ENCODE measurements at places on chromosomes 2 and 18. TPM values are rescaled to one million over a fixed set of nuclear protein-coding genes. Genes with fewer than 3 reads are reported as not detected.

Gene MATN3
- not detected for polyA plus RNA-seq

DNA sequence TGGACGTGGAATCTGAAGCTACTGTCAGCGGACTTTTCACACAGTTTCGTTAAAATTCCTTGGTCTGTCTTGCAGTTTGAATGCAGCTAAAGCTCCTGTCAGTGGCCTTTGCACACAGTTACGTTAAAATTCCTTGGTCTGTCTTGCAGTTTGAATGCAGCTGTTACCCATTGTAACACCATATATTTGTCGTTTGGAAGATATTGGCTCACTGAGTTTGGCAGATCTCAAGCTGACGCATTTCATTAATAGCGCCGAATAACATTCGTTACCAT is 1.0 kb downstream of the LIMS1 start:
- no peak for DNase-seq

Gene KRTCAP3
- 1.4 TPM for polyA plus RNA-seq

GRCh38 chr2:112229348-112229747 is 25.5 kb downstream of the ZC3H8 start:
- DNase-seq, result no peak

DNA sequence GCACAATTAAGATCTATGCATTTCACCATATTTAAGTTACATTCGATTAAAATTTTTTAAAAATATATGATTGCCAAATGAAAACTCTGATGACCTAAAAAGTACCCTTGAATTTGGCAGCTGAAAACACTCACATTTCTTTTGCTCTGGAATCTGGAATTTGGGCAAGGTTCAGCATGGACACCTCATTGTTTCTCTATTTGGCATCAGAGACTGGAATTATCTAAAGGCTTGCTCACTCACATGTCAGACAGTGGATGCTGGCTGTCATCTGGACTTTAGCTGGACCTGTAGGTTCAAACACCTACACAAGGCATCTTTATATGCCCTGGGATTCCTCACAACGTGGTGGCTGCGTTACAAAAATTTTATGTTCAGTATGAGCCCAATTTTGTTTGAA is 16.1 kb downstream of the MBOAT2 start:
- DNase-seq, result no peak

DNA sequence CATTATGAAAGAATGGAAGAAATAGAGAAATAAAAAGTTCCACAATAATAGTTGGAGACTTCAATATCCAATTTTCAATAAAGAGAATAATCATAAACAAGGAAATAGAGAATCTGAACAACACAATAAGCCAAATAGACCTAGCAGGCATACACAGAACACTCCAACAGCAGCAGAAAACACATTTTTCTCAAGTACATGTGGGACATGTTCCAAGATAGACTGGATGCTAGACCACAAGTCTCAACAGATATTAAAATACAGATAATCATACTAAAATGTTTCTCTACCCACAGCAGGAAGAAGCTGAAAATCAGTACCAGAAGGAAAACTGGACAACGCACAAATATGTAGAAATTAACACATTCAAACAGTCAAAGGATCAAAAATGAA is 113.9 kb downstream of the USP34 start:
- DNase-seq, result no peak

GRCh38 chr2:202449344-202449743 is 73.2 kb downstream of the BMPR2 start:
- DNase-seq, result no peak

Gene CAPG
- 90.4 TPM for polyA plus RNA-seq

DNA sequence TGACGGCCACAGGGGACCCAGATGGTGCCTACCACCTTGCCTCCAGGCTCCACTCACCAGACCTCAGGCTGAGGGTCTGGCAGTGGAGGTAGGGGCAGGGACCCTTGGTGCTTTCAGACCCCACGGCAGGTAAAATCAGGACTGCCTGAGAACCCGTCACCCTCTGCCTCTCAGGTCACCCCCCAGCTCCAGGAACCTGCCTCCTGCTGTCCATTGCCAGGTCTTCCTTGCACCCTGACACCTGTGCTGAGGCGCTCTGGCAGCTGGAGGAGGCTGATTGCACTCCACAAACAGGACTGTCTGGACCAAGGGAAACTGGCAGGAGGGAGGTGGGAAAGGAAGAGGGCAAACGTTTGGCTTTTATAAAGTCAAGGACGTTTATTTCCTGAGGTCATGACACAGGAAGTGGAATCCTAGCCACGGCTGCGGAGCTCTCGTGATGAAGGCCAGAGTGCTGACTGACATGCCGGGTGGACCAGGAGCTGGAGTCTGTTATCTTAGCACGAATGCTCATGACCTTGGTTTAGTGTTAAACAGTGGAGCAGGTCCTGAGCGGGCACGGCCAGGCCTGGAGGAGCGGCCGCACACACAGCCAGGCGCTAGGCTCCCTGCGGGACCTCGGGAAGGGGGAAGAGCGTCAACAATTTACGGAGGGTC is 40.5 kb downstream of the ANO7 start:
- no peak for DNase-seq

DNA sequence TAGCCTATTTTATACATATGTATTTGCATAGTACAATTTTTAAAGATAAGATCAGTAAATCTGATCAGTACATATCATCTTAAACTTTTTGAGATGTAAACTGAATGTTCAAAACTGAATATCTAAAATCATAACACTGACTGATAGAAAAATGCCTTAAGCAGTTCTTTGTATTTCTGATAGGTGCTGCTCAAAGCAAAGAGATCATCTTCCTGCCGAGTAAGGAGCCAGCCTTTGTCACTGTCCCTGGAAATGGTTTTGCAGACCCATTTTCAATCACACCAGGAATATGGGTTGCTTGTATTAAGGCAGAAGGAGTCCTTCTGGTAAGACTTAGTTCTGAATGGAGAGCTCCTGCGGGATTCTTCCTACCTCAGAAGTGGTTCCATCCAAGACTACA is 135.0 kb downstream of the LAMA3 start:
- DNase-seq, result no peak

DNA sequence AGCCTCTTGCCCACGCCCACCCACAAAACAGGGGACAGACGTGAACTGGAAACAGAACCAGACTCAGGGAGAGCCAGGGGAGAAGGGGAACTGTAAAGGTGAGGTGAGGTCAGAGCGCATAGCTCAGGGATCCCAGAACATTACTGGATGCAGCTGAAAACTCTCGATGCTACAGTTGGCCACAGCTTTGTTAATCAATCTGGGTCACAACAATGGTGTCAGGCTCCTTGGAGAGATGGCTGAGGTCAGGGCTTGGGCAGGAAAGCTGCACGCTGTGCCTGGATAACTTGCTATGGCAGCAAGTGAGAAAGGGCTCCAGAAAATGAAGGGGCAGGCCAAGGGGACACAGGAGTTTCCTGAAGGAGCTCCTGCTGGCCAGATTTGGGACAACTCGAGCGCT is 263.3 kb downstream of the TFCP2L1 start:
- no peak for DNase-seq

DNA sequence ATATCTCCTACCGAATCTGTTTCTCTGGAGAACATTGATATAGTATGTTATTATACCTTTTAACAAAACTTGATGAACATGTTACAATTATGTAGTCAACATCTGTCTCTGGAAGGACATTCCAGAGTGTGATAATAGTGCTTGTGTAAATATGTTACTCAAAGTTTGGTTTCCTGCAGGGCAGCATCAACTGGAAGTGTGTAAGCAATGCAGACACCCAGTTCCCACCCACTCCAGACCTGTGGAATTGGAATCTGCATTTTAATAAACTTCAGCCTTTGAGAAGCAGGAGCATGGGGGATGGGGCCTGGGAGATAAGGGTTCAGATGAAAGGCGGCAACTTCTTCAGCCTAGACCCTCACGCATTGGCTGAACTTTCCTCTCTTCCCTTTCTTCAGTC is 398.9 kb downstream of the RND3 start:
- DNase-seq, result no peak

DNA sequence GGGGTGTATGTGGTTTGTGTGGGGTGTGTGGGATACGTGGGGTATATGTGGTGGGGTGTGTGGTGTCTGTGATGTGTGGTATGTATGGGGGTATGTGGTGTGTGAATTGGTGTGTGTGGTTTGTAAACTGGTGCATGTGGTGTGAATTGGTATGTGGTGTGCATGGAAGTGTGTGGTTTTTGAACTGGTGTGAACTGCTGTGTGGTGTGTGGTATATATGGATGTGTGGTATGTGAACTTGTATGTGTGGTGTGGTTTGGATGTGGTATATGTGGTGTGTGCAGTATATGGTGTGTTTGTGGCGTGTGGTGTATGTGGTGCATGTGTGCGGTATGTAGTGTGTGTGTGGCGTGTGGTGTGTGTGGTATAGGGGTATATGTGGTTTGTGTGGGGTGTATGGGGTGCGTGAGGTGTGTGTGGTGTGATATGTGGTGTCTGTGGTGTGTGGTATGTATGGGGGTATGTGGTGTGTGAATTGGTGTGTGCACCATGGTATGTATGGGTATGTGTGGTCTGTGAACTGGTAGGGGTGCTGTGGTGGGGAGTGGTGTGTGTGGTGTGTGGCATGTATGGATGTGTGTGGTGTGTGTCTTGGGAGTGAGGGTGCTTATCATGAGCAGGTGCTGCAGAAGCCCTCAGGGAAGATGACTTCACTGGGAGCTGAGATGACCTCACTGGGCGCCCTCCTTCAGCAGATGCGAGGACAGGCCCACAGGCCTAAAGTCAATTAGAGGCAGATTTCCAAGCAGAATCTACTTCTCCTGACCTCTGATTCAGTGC is 209.6 kb upstream of the TNP1 start:
- DNase-seq, result no peak

- no peak for DNase-seq
These were observed 180.2 kb upstream of the DOK6 start for GRCh38 chr18:69220529-69220928.

DNA sequence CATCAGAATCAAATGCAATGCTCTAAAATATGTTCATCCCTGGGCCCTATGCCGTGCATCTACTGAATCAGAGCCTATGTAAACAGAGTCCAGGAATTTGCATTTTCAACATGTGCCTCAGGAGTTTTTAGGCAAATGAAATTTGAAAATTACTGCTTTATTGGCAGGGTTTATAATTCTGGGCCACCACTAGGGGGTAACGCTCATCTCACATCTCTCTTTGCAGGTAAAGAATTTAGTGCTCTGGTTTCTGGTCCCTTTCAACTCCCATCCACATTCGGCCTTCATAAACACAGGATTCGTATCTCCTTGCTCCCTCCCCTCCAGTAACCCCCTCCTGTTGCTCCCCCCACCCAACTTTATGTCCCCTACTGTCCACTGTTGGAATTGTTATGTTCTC is 49.3 kb downstream of the LYPD6B start:
- DNase-seq, result no peak

Gene DCDC2C
- not detected for polyA plus RNA-seq

Gene RGPD3
- polyA plus RNA-seq, result not detected

Gene GPAT2
- 1.2 TPM for polyA plus RNA-seq

Gene NTSR2
- not detected for polyA plus RNA-seq

Gene KLHL30
- polyA plus RNA-seq, result not detected

GRCh38 chr18:21896732-21897336 is 156.2 kb downstream of the MIB1 start:
- peak; percentile 16 for DNase-seq

Gene FBXO48
- polyA plus RNA-seq, result 0.69 TPM

DNA sequence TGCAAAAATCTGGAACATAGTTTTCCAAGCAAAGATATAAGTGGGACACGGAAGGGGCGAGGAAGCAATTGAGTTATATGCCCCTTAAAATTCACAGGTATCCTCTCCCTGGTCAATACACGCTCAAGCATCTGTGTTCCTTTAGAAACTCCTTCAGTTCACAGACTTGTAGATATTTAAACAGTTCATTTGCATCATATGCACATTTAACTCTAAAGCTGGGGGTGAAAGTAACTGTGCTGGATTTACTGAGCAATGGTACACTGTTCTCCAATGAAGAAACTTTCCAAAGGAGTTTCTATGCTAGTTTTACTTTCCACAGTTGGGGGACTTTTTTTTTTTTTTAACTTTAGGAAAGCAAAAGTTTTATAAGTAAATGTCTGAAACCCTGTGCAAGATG is 293.0 kb upstream of the TNP1 start:
- DNase-seq, result no peak

GRCh38 chr2:177243476-177243875 is 21.1 kb downstream of the NFE2L2 start:
- no peak for DNase-seq

DNA sequence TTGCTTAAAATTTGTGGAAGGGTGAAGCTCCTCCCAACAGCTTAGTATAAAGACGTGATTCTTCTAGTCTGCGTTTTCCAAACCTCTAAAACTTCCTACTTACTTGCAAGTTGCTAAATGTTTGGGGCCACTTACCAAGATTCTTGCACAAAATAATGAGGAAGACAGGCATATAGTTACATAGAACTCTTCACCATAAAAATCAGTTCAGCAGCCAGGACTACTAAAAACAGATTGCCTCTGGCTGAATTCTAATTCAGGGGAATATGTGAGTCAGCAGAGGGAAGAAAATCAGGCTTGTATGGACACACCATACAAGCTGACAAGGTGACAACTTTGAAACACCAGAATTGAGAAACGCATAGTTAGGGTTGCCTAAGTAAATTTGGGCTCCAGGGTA is 2.8 kb upstream of the PEX13 start:
- DNase-seq, result no peak

DNA sequence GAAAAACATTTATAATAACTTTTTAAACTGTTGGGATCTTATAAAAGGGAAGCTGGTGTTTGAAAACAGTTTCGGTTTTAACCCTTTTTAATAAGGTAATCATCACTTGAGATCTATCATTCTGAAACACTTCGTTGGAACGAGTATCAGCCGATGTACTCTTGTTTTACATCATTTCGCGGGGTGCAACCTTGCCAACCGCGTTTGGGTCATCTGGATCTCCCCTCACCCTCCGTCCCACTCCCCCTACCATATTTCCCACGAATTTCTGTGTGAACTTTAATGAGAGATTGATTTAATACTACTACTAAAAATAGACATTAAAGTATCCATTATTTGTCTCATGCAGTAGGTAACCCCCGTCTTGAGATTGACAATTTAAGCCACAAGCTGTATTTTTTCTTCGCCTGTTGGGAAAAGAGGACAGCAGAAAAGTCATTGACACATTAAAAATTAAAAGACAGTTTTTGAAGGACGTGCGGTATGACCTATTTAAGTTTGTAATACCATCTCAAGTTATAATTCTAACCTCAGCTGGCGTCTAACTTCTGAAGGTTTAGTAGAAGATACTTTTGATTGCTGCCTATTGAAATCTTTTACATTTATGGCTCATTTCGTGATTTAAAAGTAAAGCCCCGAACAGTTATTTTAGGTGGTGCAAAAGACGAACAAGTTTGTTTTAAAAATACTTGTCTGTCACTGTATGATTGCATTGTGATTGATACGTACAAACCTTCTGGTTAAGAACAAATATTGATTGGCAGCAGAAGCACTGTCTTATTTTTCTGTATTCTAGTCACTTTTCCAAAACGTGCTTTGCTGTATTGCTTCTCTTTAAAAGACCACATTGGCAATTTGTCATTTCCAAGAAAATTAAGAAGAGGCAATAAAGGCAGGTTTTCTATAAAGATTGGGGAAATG is 1.5 kb downstream of the CREB1 start:
- DNase-seq, result no peak

DNA sequence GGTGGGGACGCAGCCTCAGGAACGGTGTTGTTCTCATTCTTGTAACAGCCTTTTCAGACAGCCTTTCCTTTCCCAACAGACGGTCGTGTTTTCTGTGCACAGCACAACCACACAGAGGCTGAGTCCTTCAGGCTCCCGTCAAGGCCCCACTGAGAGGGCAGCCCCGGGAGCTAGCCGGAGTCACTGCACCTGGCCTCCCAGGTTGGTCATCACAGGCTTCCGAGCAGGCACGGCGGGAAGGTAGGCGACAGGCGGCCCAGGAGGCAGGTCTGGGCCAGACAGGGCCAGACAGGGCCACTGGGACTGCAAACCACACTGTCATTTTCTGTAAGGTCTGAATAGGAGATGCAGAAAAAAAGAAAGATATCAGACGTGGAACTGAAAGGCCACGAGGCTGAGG is 570.8 kb downstream of the GALR1 start:
- DNase-seq, result no peak

All from K562 (cell line).